ENCODE measurements at places on chromosomes 12 and 14.

DNA sequence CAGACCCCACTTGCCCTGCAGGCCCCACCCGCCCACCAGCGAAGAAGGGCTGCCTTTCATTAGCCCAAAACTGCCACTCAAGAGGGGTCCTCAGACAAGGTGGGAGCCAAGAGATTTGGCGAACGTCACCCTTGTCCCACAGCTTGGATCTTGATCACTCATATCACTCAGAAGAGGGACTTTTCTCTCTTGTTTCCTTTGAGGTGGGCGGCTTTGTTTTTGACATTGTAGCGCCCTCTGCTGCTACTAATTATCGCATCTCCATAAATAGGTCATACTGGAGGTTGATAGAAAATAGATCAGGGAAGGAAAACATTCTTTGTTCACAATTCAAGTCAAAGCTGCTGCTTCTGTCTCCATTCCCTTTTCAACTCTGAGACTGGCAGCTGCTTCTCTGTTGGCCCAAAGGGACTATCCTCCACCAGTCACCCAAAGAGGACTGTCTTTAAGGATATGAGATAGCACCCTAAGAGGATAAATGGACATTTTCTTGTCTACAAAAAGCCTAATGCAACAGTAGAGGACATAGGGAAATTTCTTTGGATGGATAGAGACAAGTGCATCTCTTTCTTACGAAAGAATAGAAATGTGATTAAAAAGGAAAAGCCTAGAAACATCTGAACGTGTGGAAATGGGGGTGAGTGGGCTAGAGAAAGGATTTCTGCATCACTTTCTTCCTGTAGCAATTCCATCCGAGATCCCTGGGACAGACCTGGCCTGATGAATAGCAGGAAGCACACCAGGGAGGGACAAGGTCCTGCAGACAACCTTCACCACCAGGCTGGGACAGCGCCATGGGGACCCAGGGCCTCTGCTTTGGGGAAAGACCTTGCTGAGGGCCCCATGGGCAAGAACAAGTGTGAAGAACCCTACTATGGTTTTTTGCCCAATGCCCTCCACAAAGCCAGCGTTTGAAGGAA lies 115.8 kb downstream of the DAD1 start:
- DNase-seq = no peak

DNA sequence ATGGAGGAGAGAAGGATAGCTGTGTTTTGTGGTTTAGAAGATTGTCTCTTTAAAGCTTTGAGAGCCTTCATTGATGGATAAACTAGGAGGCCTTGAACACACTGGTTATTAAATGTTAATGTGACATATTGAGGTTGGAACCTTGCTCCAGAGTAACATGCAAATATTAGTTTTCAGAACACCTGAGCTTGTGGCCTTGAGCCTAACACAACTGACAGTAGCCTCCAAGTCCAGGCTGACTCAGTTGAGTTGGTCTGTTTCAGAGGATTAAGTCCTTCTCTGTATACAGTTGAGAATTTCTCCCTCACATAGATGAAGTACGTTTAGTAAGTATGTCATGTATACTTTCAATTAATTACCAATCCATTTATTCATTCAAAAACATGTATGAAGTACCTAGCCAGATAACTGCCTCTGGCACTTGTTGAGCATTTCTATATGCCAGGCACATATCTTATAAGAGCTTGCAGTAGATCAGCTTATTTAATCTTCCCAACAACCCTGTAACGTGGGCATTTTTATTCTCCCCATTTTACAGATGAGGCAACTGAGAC lies 63.5 kb downstream of the ELK3 start:
- DNase-seq = no peak

DNA sequence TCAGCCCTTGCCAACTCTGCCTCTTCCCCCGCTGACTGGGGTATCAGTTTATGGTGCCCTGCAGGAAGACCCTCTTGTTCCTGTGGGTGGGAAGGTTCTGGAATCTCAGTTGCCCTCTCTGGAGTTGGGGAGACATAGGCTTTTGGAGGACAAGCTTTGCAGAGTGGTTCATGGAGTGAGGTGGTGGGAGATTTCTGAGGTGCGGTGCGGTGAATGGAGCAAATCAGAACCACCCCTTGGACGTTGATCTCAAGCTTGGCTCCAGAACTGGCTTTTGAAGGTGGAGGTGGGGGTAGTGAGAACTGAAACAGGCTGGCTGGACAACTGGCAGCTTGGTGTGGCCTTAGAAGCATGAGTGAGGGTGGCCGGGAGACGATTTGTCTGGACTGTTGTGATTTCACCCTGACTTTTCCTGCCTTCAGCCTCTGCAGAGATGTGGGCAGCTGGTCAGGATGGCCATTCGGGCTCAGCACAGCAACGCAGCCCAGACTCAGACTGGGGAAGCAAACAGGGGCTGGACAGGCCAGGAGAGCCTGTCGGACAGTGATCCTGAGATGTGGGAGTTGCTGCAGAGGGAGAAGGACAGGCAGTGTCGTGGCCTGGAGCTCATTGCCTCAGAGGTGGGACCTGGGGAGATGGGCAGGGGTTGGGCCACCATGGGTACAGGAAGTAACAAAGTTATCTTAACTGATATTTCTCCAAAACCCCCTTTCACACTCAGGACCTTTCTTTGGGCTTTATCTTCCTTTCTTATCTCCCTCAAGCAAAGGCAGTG lies 1.1 kb downstream of the SHMT2 start:
- DNase-seq = no peak

DNA sequence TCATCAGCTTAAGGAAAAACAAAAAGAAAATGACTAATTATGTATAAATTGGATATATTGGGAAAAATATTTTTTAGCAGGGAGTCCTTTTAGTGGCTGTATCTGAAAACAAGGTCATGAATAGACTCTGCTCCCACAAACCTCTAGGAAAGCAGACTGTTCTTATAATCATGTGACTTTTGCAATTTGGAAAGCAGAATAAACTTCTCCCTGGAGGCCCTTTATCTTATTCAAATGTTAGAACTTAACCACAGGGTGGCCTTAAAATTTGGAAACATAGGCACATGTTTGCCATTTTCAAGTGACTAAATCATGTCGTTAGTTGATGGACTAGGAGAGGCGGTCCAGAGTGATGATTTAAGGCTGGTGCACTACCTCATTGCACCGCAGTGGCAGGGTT lies 196.6 kb upstream of the KRR1 start:
- DNase-seq = no peak

DNA sequence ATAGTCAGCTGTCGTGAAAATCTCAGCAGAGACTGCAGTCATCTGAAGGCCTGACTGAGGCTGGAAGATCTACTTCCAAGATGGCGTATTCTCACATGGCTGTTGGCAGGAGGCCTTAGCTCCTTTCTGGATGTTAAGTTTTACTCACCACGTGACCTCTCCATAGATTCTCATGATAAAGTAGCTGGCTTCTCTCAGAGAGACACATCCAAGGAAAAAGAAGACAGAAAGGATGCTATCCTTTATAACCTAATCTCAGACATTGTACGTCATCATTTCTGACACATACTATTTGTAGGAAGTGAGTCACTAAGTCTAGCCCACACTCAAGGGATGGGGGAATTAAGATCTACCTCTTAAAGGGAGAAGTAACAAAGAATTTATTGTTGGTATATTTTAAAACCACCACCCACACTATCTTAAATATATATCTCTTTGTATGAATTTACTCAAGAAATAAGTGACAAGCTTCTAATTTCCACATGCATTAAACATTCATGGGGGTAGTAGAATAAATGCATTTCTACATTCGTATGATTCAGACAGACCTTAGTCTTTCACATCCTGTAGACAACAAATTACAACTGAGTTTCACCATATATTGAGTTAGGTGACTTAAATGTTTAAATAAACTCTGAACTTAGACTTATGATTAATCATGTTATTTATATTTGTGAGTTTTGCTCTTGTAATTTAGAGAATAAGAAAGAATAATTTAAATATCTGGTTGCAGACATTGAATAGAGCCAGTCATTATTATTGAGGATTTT lies 411.0 kb downstream of the LRIG3 start:
- DNase-seq = no peak

DNA sequence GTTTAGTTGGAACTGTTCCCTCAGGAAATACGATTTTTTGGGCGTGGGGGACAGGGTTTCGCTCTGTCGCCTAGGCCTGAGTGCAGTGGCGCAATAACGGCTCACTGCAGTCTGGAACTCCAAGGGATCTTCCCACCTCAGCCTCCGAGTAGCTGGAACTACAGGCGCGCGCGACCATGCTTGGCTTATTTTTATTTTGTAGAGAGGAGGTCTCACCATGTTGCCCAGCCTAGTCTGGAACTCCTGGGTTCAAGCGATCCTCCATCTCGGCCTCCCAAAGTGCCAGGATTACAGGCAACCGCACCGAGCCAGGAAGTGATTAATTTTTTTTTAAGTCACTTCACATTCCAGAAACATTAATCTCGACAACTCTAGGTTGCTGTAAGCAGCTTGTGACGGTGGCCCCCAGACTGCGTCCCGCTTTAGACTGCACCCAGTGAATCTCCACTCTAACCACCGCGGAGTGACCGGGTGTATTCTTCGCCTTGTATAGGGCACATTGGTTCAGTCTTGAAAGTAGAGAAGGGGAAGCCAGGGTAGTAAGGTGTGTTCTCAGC lies 830 bp upstream of the MIS18BP1 start:
- DNase-seq = no peak
